ENCODE measurements at places on chromosomes 16 and 17.

DNA sequence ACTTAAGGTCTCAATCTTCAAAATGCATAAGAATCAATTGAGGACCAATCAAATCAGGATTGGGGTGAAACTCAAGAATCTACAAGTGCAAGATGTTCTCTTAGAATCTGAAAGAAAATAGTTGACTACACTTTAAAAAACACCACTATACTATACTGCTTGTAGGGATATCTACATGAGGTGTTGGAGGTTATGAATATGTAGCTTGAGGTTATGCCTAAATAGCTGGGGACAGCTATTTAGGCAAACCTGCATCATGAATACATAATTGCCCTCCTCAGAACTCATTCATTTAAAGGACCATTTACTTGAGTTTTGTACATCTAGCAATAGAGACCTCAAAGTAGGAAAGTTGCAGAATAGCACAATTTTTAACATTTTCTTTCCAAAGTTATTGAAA lies 40.1 kb downstream of the KCNJ16 start:
- no peak for DNase-seq

GRCh38 chr17:14245002-14245401 lies 8.3 kb upstream of the CDRT15 start:
- no peak for DNase-seq

- DNase-seq: no peak
Observed at GRCh38 chr17:3803308-3803640, 2.3 kb upstream of the ITGAE start.

GRCh38 chr16:67544329-67544841 lies 15.8 kb downstream of the RIPOR1 start:
- DNase-seq: no peak

GRCh38 chr17:68613739-68614298 lies 12.7 kb upstream of the FAM20A start:
- no peak for DNase-seq

- no peak for DNase-seq
Observed at GRCh38 chr17:57349541-57350247, 93.4 kb downstream of the MSI2 start.

DNA sequence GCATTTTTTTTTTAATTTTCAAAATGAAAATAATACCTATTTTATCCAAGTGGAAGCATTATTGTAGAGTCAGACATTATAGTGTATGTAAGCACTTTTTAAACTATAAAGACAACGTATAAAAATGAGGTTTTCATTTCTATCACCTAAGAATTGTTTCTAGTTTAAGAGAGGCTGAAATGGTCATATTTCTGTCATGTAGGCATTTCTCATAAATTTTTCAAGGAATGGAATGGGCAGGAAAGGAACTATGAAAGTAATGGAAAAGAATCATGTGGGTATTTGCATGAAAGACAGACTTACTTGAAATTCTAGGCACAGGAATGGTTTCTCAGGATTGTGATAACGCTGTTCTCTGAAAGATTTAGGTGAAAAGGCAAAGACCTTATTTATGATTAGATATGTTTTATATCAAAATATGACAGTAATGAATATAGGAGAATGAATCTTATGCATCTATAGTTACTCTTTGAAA lies 67.4 kb downstream of the PPM1E start:
- DNase-seq: no peak

GRCh38 chr17:50465635-50466034 lies 3.0 kb downstream of the CHAD start:
- no peak for DNase-seq

GRCh38 chr16:72787130-72787513 lies 260.8 kb downstream of the ZFHX3 start:
- no peak for DNase-seq

GRCh38 chr17:79843474-79843815 lies 4.2 kb upstream of the CBX4 start:
- no peak for DNase-seq

GRCh38 chr17:76137001-76137350 lies 4.1 kb downstream of the FOXJ1 start:
- DNase-seq: no peak

Data from activated effector memory CD4-positive, alpha-beta T cell treated with Interleukin-2 at 50 U/mL for 16 hours (primary cell).